Activated naive CD8-positive, alpha-beta T cell treated with anti-CD3 and anti-CD28 coated beads, Interleukin-2, amount 10 ng/mL, durations not matched to agents 7 days and 5 days (primary cell): ENCODE measurements at places on chromosomes 11 and 22. TPM values are rescaled to one million over a fixed set of nuclear protein-coding genes. Genes with fewer than 3 reads are reported as not detected.
A peak's percentile ranks its signal among the peaks of the same experiment; 100 is the strongest.

DNA sequence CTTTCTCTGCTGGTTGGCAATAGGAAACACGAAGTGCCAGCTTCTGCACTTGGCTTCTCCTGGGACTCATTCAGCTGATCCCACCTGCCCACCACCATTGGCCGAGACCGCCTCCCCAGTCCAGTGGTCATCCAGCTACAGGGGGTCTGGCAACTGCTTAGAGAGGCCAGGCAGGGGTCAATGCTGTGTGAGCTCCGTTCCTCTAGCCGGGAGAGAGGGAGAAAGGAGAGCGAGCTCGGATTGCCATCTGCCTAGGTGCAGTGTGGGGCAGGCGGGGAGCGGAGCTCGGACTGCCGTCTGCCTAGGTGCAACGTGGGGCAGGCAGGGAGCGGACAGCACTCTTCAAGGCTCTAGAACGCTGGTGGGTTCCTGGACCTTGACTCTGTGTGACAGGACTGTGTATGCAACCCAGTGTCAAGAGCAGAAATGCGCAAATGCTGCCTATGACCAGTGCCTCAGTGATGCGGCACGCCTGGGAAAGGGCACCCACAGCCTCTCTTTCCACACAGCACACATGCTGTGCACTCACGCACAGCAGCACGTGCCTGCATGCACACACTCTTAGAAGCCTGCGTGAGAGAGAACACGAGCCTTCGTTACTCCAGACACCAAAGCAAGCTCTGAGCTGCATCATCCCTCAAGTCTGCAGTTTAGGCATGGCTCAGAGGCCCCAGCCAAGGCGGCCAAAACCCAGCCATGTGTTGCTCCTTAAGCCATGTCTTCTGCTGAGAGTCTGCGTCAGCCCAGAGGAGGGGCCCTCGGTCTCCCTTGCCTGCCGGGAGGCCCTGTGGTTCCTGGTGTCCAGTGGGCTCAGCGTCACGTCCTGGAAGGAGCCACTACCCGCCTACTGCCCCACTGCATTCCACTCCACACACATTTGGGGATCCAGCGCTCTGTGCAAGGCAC lies 26.8 kb upstream of the JAM3 start:
- H3K36me3 ChIP-seq, result no peaks in the 10 kb centered on the region
- DNase-seq, result no peak
- H3K27ac ChIP-seq, result no peak overlapping the region
- H3K4me1 ChIP-seq, result peaks cover 15% of the 10 kb centered on the region
- no peak overlapping the region for H3K4me3 ChIP-seq

DNA sequence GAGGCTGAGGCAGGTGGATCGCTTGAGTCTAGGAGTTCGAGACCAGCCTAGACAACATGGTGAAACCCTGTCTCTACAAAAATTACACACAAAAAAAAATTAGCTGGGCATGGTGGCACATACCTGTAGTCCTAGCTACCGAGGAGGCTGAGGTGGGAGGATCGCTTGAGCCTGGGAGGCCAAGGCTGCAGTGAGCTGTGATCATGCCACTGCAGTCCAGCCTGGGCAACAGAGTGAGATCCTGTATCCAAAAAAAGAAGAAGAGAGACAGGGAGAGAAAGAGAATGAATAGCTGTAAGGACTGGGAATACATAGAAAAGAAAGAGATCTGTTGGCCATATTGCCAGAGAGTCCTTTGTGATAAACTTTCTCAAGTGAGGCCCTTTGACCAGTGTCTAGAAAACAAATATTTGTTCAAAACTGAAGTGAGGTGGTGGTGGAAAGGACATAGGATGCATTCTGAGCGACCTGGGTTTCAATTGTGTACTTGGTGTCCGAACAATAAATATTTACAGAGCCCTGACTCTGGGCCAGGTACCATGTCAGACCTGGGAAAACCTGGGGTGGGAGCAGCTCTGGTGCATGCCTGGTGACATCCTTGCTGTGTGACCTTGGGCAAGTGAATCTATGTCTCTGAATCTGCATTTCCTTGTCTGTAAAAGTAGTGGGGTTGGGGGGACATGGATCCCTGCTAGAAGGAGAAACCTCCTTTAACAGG lies 89.6 kb upstream of the CRYBB3 start:
- no peaks in the 10 kb centered on the region for H3K27me3 ChIP-seq
- H3K4me1 ChIP-seq, result peaks cover 9% of the 10 kb centered on the region
- peak overlapping the region; percentile 84 for H3K4me3 ChIP-seq

GRCh38 chr11:32341620-32342613 lies 93.4 kb downstream of the WT1 start:
- H3K27me3 ChIP-seq, result peaks cover 22% of the 10 kb centered on the region
- no peak overlapping the region for H3K4me3 ChIP-seq
- H3K27ac ChIP-seq, result no peak overlapping the region
- peaks cover 10% of the 10 kb centered on the region for H3K4me1 ChIP-seq
- no peaks in the 10 kb centered on the region for H3K36me3 ChIP-seq

DNA sequence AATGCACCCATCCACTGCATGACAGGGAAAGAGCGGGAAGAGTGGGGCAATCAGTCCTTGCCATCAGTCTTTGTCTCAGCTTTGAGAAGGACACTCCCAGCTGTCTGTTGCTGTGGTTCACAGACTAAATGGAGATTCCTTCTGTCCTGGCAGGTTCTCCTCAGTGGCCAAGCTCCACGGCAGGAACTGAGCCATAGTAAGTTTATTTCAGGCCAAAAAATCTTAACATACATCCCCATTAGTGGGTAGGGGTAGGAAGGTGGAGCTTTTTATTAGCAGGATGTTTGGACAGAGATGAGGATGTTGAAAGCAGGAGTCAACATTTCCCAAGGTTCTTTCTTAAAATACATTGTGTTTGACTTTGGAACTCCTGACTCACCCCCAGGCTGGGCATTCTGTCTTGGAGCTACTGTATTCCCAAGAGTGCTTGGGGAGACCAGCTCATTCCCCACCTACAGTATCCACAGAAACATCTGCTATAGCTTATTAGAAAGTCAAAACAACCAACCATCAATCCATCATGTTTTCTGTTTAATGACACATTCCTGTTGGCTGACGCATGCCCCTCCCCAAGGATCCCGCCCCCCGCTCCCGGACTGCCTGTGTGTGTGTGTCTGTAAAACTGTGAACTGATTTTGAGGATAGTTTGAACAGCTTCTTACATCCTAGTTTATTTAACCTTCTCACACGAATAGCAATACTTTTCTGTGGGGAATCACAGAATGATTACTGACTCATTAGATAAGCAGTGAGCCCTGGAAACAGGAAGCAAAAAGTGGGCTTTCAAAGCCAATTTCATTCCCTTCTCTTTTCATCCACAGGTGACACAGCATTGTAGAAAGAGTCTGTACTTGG lies 109.5 kb downstream of the CCDC81 start:
- no peak overlapping the region for H3K4me3 ChIP-seq
- H3K27me3 ChIP-seq, result no peaks in the 10 kb centered on the region
- H3K36me3 ChIP-seq, result no peaks in the 10 kb centered on the region
- no peak for DNase-seq

- H3K4me3 ChIP-seq, result peak within 1 kb of the TSS; percentile 38
- H3K36me3 ChIP-seq, result no peaks in the 10 kb centered on the region
- H3K27me3 ChIP-seq, result peaks cover 29% of the 10 kb centered on the region
Measured at GRCh38 chr11:115504276-115505158, at the start of gene CADM1. Gene CADM1, minus strand, starts transcription at chr11:115504415.

DNA sequence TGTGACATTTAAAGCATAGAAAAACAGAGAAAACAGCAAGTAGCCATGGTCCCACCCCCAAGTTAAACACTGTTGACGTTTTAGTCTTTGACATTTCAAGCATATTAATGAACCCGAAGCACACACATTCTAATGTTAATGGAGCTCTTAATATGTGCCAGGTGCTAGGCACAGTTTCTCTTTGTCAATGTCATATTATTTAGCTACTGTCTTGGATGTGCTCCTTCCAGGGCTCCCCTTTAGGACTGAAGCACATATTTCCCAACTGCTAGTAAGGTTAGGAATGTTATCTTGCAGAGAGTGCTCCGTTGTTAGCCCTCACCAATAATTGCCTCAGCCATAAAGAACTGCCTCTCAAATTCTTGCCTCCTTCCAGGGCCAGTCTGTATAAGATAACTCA lies 716.6 kb upstream of the TENM4 start:
- DNase-seq, result no peak
- no peaks in the 10 kb centered on the region for H3K27me3 ChIP-seq
- no peak overlapping the region for H3K4me3 ChIP-seq
- H3K36me3 ChIP-seq, result no peaks in the 10 kb centered on the region

OR51B5 gene
- total RNA-seq, result not detected

GRCh38 chr11:86595451-86595850 lies 77.0 kb downstream of the ME3 start:
- peaks cover 3% of the 10 kb centered on the region for H3K27me3 ChIP-seq
- no peak for DNase-seq
- peaks cover 14% of the 10 kb centered on the region for H3K4me1 ChIP-seq
- H3K36me3 ChIP-seq, result no peaks in the 10 kb centered on the region
- no peak overlapping the region for H3K4me3 ChIP-seq

DNA sequence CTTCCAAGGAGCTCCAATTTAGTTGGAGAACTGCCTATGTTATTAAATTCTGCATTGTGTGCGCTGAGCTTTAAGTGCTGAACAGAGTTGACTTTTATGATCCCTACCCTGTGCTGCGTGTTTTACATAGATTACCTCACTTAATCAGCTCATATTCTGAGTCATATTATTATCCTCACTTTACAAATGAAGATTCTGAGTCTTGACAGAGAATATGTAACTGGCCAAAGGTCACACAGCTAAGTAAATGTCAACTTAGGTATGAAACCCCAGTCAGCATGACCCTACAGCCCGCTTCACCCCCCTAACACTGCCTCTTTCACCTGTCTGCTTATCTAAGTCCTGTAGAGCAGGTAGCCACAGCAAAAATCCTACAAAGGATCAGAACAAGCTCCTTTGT lies 19.8 kb upstream of the TMPRSS5 start:
- H3K4me1 ChIP-seq, result no peaks in the 10 kb centered on the region
- H3K27me3 ChIP-seq, result no peaks in the 10 kb centered on the region
- no peak overlapping the region for H3K27ac ChIP-seq
- H3K36me3 ChIP-seq, result no peaks in the 10 kb centered on the region
- DNase-seq, result no peak
- H3K4me3 ChIP-seq, result no peak overlapping the region

SEC14L2 gene
- 9.9 TPM for total RNA-seq

DNA sequence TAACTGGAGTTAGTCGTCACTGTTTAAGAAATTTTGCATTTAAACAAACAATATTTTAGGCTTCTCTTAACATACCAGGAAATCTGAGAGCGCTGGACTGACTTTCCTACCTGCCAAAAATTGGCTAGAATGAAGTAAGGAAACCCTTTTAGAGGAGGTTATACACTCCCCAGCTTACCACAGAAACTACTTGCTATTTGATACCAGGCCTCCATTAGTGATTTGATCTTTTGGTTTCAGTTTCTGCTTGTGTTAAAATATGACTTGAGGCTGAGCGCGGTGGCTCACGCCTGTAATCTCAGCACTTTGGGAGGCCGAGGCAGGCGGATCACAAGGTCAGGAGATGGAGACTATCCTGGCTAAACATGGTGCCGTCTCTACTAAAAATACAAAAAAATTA lies 419.9 kb downstream of the LRRC4C start:
- no peak overlapping the region for H3K27ac ChIP-seq
- H3K4me1 ChIP-seq, result no peaks in the 10 kb centered on the region
- DNase-seq, result no peak
- no peaks in the 10 kb centered on the region for H3K36me3 ChIP-seq
- H3K4me3 ChIP-seq, result no peak overlapping the region

UBXN1 gene
- total RNA-seq, result 136 TPM

GRCh38 chr11:115164774-115165173 lies 339.4 kb downstream of the CADM1 start:
- DNase-seq, result no peak
- H3K36me3 ChIP-seq, result no peaks in the 10 kb centered on the region
- no peak overlapping the region for H3K4me3 ChIP-seq
- H3K27ac ChIP-seq, result no peak overlapping the region
- no peaks in the 10 kb centered on the region for H3K27me3 ChIP-seq

- H3K27me3 ChIP-seq, result no peaks in the 10 kb centered on the region
- no peaks in the 10 kb centered on the region for H3K4me1 ChIP-seq
- no peak for DNase-seq
Measured at GRCh38 chr11:26231252-26231661, 100.7 kb upstream of the ANO3 start.

DNA sequence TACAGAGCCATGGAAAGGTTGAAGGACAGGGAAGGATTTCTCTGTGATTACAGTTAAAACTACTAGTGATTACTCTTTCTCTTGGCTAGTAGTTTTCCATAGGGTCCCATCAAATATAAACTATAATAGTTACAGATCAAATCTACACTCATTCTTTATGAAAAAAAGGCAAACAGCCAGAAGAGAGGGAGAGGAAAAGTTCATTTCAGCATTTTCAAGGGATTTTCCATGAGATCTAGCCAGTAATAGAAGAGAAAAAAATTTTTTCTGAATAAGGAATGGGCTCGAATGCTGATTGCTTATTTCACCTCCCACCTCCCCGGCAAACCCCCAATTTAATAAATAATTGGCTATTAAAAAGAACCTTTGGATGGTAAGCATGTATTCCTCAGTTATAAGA lies 74.8 kb upstream of the BLID start:
- H3K27ac ChIP-seq, result no peak overlapping the region
- H3K27me3 ChIP-seq, result peaks cover 6% of the 10 kb centered on the region
- H3K36me3 ChIP-seq, result no peaks in the 10 kb centered on the region

MS4A4A gene
- total RNA-seq, result 0.45 TPM

- H3K4me1 ChIP-seq, result no peaks in the 10 kb centered on the region
- H3K36me3 ChIP-seq, result no peaks in the 10 kb centered on the region
- peaks cover 38% of the 10 kb centered on the region for H3K27me3 ChIP-seq
Measured at GRCh38 chr11:1548221-1549070, 23.6 kb downstream of the DUSP8 start.

C11orf21 gene
- total RNA-seq, result 55.3 TPM

DNA sequence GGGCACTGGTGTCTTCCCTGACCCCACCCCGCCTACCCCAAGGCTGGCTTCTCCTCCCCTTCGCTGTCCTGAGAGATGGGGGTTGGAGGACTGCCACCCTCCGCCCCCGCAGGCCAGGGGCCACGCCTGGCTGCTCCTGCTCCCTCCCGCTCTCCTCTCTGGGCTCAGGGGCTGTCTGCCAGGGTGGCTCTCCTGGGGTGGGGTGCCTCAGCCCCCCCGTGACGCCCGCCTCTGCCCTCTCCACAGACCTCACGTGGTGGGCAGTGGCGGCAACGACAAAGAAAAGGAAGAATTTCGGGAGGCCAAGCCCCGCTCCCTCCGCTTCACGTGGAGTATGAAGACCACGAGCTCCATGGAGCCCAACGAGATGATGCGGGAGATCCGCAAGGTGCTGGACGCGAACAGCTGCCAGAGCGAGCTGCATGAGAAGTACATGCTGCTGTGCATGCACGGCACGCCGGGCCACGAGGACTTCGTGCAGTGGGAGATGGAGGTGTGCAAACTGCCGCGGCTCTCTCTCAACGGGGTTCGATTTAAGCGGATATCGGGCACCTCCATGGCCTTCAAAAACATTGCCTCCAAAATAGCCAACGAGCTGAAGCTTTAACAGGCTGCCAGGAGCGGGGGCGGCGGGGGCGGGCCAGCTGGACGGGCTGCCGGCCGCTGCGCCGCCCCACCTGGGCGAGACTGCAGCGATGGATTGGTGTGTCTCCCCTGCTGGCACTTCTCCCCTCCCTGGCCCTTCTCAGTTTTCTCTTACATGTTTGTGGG lies 8.1 kb downstream of the RCOR2 start:
- no peaks in the 10 kb centered on the region for H3K27me3 ChIP-seq
- no peak overlapping the region for H3K4me3 ChIP-seq
- peaks cover 6% of the 10 kb centered on the region for H3K36me3 ChIP-seq
- H3K4me1 ChIP-seq, result peaks cover 2% of the 10 kb centered on the region

OR8B8 gene
- not detected for total RNA-seq

ASCL3 gene
- not detected for total RNA-seq

MMP12 gene
- total RNA-seq, result not detected

- H3K4me1 ChIP-seq, result no peaks in the 10 kb centered on the region
- H3K4me3 ChIP-seq, result no peak overlapping the region
- H3K27me3 ChIP-seq, result no peaks in the 10 kb centered on the region
Measured at GRCh38 chr11:134999590-134999989, 587.5 kb upstream of the B3GAT1 start.

- no peaks in the 10 kb centered on the region for H3K36me3 ChIP-seq
- no peak overlapping the region for H3K4me3 ChIP-seq
- DNase-seq, result no peak
- H3K4me1 ChIP-seq, result no peaks in the 10 kb centered on the region
Measured at GRCh38 chr11:41309716-41310115, 149.7 kb downstream of the LRRC4C start.
